ENCODE measurements at places on chromosomes 7 and 10. TPM values are rescaled to one million over a fixed set of nuclear protein-coding genes. Genes with fewer than 3 reads are reported as not detected.

GPNMB gene
- 58.6 TPM for total RNA-seq

ZNF33A gene
- 10.1 TPM for total RNA-seq

SEC31B gene
- total RNA-seq: 2.6 TPM

OR2A42 gene
- not detected for total RNA-seq

HTR5A gene
- not detected for total RNA-seq

EGFR gene
- 24.2 TPM for total RNA-seq
